Thymus (tissue), 14 donors: ENCODE measurements at places on chromosomes 3 and 15.

DNA sequence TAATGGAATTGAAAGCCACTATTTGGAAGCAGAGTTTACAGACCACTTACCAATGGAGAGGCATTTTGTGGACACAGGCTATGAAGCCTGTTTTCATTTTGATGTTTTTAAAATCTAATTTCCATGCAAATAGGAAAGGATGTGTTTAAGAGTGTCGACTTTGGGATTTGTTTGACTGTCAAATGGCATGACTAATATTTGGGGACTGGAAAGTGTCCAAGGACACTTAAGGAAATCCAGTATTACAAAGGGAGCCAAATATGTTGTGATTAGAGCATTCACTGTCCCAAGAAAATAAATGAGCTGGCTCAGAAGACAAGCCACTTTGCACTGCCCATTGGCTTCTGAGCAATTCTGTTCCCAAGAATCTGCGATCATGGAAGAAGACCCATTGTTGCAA, 34.0 kb upstream of the SLC6A11 start:
- no peak for DNase-seq

- peak; percentile 69 for DNase-seq
These were observed 38.7 kb downstream of the HSPBAP1 start for GRCh38 chr3:122754929-122755328.

- DNase-seq, result no peak
These were observed 805 bp upstream of the RGMA start for GRCh38 chr15:93089727-93090305.

DNA sequence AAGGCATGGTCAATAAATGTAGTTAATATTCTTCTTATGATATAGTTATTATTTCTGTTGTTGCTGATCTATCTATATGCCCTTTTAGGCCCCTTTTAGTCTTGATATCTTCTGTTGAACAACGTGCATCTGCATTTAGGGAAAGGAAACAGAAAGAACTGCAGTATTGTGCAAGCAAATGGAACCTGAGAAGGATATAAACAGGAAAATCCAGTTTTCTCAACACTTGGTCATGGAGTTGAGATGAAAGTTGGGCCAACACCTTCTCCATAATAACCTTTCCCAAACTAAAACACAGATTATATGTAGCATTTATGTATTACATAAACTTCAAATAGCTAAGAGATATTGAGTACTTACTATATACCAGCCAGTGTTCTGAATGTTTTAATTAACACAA, 179.7 kb downstream of the ADAMTS9 start:
- no peak for DNase-seq

GRCh38 chr3:176005564-176005963, 1146.4 kb downstream of the NAALADL2 start:
- DNase-seq, result no peak

DNA sequence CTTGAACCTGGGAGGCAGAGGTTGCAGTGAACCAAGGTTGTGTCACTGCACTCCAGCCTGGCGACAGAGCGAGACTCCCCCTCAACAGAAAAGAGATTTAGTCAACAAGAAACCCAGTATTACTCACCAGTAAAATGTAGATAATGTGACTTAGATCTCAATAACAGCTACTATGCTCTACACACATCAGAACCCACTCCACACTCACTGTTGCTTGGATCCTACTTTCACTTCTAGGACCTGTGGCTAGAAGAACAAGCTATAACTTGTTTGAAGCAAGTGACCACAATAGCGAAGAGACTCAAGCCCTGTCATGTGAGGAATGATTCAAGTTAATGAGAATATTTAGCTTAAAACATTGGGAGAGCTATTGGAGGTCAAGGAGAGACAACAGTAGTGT, 100.7 kb downstream of the ANXA2 start:
- DNase-seq, result no peak

DNA sequence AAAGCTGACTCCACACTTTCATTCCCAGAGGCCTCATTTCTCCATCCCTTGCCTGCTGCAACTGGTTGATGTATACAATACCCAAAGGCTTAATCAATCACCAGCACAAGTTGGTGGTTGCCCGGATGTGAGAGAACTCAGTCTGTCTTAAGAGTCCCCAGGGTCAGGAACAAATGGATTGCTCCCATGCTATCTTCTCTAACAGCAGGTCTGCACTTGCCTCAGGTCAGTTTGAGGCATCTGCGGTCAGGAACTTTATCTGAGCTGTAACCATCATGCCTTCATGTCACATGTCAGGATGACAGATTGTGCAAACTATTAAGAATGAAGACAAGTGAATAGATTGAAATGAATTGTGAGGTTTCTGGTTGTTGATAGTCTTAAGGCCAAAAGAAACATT, 56.1 kb downstream of the BFSP2 start:
- DNase-seq, result no peak

DNA sequence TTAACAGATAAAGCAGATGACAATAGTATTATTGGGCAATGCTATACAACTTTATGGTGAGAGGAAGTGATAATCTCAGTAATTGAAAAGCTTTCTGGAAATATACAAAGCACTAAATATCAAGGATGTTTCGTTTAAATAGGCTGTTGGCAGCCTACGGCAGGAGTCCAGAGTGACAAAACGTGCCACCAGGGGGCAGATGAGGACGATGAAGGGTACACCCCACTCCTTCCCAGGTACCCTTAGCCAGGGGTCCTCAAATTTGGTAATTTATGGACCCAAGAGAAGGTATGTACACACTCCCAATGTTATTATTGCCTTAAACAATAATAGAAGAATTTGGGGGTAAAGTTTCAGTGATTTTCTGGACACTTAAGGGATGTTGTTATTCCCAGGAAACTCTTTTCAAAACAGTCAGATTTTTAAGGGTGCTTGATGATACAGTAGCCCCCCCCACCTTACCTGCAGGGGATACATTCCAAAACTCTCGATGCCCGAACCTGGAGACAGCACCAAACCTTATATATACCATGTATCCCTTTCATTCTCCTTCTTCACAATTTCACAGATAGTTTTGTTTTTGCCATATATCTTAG, 1.4 kb upstream of the MAGEL2 start:
- DNase-seq, result no peak
